ENCODE measurements at places on chromosomes 6 and 20.
A peak's percentile ranks its signal among the peaks of the same experiment; 100 is the strongest.

DNA sequence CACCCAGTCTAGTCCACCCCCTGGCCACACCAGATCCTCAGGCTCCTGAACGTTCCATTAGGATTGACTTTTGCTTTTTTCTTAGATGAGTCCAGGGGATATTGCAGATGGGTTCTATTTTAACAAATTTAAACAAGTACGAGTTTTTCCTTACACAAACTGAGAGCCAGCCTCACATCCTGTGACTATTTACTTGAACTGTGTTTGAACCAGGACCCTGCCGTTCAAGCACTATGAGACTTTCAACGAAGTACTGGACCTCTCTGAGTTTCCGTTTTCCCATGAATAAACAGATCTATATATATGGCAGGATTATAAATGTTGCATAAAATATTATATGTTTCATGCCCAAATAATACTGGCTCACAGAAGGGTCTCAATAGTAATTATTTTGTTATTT, 1.4 kb upstream of the METTL24 start:
- DNase-seq, result no peak

- DNase-seq, result peak; percentile 64
Measured at GRCh38 chr20:1313236-1313964, 15.5 kb downstream of the SDCBP2 start.

DNA sequence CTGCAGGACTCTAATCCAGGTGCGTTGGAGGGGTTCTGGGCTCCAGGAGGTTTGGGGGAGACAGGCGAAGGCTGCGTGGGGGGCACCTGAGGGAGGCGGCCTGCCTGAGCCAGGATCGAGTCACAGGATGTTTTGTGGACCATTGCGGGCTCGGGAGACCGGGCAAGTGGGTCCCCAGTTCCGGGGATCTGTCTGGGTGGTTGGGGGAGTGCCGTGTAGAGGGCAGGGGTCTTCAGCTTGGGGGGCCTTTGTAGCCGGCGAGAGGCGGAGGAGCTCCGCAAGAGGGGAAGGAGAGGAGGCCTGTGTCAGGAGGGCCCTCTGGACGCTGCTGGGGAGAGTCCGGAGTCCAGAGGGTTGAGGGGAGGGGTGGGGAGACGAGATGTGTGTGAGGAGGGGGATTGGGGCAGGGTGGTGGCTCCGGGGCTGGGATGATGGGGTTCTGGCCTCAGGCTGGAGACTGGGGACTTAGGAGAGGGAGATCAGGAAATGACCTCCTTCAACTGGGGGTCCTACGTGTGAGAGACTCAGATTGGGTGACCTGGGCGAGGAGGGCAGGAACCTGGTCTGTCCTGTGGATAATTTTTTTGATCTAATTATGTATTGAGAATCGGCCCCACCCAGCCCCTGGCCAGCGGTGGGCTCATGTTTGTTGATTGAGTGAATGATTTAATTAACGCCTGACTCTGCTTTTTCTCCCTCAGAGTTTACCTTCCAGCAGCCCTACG, 505 bp downstream of the SNAI1 start:
- no peak for DNase-seq

GRCh38 chr6:132962936-132963868, 148.8 kb downstream of the RPS12 start:
- no peak for DNase-seq

DNA sequence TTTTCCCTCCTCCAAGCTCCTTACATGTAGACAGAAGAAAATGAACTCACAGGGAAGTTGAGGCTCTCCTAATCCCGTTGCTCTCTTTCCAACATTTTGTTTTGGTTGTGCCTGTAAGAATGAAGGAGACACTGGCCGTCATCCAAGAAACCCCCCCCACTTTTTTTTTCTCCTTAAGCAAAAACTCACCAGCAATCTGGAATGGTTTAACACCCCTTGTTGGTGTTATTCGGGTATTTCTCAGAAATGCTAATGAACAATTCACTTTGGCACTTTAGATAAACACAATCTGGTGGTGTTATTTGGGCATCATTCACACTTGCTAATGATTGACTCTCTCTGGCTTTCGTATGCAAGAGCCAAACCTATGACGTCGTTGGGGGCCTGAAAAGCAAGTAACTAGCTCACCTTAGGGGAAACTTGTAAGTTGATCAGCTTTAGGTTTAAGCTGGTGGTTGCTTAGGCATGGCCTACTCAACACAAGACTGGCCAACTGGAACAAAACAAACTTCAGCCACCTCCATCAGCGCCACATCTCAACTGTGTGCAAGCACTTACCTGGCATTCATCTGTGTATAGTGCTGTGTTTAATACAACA, 24.3 kb upstream of the OLIG3 start:
- DNase-seq, result no peak

DNA sequence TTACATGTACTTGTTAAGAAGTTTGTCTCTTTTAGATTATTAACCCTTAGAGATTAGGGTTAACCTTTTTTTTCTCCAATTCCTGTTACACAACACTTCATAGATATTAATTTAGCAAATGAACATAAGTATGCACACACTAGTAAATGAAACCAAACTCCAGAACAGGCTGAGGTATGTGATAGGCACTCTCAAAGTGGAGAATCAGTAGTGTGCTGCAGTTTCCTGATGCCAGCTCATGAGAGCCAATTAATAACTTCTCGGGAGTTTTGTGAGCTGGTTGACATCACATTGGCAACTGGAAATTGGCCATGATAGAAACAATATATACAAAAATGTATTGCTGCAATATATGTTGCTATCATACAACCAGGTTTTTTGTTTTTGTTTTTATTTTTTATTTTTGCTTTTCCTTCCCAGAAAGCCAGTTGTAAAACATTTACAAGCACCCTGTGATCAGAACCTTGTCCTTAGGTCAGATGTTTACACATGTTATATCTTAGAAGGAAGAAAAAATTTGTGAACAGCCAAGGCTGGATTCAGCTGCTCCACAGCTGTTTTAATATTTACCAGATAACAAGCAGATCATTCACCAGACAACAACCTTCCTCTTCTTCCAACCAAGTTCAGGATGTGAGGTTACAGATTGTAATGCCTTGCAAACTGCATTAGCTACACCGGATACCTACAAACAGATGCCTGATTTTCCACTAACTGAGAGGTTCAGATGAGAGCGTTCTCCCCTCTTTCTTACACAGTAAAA, 42.4 kb upstream of the ECHDC1 start:
- no peak for DNase-seq

DNA sequence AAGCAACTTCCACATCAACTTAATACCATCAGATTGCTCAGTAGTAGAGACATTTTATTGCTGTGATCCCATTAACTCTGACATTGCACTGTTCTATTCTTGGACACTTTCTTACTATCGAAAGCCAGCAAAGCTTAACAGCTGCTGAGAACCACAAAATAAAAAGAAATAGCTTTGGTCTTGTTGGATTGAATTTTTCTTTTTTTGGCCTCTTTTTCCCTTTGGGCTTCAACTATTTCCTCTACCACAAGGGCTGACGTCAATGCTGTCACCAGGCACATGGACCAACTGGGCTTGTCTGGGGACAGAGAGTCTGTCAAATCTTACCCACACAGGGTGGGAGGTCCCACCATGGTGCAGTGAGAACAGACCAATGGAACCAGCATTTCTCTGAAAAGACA, 63.4 kb upstream of the ENPP5 start:
- DNase-seq, result no peak

GRCh38 chr6:52543729-52544601, 32.9 kb downstream of the TRAM2 start:
- DNase-seq, result no peak

- DNase-seq, result no peak
Measured at GRCh38 chr6:148854992-148855391, 108.2 kb downstream of the UST start.

DNA sequence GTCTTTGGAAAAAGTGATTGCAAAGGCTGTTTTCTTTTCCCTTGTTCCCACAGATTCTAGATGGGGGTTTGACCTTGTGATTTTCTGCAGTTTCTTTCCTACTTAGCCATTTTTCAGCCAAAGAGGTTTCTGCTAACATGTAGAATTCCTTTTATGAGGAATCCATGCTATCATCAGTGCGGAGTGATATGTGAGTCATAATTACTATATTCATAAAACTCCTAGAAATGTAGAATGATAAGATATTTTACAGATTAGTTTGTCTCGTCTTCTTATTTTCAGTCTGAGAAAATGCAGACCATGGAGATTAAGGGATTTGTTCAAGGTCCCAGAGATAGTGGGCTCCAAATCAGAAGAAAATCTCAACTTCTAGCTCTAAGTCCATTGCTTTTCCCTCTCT, 98.6 kb downstream of the KCNQ5 start:
- no peak for DNase-seq

- no peak for DNase-seq
Measured at GRCh38 chr6:157088841-157089240, 234.5 kb downstream of the TMEM242 start.

DNA sequence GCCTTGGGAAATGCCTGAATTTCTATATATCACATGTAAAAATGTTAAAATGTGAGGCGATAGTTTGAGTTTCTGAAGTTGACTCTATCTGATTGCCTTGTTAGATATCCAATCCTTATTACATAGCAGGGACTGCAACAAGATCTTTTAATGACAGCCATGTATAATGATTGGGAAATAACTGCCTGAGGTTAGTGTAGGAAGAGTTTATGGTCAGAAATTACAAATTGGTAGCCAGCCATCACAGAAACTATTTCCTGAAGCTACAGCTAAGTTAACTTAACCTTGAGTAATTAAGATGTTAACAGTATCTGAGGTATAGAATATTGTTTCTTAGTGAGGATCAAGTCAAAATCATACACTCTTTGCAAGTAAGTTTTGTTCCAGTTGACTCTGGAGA, 41.0 kb downstream of the AKIRIN2 start:
- no peak for DNase-seq

- DNase-seq, result no peak
Measured at GRCh38 chr6:364609-365540, 26.7 kb upstream of the IRF4 start.

Data from CD14-positive monocyte (primary cell).